ENCODE measurements at places on chromosomes 7 and 10.

DNA sequence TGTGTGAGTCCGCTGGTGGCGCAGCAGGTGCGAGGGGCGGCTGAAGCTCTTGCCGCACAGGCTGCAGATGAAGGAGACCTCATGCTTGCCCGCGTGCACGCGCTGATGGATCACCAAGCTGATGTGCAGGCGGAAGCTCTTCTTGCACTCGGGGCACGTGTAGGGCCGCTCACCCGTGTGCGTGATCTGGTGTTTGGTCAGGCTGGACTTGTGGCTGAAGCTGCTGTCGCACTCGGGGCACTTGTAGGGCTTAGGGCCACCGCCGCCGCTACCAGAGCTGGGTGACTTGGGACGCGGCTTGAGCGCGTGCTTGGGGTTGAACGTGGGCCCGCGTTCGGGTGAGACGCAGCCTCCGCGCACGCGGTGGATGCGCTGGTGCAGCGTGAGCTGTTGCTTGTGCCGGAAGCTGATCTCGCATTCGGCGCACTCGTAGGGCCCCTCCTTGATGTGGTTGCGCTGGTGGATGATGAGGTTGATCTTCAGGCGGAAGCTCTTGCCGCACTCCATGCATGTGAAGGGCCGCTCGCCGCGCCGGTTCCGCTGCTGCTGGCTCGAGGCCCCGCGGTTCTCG is 28.7 kb downstream of the ZNF777 start:
- no peak for DNase-seq

GRCh38 chr10:12513775-12514673 is 164.7 kb downstream of the CAMK1D start:
- DNase-seq, result peak; percentile 44

DNA sequence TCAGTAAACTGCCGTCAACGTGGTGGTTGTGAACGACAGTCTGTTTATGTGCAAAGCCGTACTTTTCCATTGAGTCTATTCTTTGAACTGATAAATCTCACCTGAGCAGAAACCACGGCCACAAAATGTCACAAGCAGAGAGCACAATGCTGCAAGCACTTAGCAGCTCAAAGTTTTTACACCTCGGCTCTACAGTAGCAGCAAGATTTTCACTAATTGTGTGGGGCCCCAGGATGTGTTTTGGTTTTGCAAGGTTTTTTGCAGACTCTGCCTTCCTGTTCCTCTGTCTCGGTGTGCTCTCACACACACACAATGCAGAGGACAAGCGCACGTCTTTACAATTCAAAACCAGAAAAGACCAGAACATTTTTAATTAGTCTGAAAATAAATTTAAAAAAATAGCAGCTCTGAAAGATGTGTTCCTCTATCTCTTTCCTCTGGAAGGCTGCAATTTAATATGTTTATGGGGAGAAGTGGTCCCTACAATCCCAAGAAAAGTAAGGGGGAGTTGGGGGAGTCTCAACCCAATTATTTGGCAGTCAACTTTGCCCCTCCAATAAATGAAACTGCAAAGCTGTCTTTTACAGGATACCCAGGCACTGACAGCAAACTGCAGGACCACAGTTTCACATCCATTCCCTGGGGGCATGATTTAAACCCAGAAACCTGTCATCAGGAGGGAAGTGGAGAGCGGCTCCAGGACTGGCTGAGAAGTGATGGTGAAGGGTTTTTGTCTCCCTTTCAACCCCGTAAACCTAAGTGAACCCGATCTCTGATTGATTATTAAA is 73.8 kb upstream of the SFMBT2 start:
- DNase-seq, result no peak

GRCh38 chr10:73439055-73439454 is 5.7 kb upstream of the MSS51 start:
- DNase-seq, result no peak

DNA sequence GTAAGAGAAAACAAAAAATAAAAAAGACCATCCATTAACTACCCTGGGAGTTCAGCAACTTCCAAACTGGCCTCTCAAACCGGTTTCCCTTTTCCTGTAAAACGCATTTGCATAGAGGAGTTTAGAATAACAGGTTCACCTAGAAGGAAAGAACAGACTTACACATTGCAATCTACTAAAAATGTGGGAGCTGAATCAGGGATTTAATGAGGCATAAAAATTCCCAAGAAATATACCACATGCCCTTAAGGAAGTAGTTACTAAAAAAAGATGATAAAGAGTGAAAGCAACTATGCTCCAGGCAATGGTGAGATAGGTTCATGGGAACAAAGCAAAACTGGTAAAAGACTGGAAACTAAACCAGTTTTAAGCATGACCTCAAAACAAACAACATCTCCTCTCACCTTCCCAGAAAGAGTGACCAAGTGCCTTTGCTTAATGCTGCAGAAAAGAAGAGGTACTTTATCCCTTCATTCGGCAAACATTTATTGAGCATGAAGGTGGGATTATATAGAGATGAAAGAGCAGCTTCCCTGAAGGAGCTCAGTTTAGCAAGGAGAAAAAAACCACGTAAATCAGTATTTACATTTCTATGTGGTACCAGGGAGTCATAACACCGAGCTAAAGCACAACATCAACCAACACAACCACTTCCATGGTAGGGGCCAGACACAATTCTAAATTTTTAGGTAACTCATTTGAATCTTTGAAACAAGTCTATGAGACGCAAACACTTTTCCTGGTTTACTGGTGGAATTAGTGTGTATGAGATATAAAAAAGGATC is 152.8 kb downstream of the SGMS1 start:
- no peak for DNase-seq

DNA sequence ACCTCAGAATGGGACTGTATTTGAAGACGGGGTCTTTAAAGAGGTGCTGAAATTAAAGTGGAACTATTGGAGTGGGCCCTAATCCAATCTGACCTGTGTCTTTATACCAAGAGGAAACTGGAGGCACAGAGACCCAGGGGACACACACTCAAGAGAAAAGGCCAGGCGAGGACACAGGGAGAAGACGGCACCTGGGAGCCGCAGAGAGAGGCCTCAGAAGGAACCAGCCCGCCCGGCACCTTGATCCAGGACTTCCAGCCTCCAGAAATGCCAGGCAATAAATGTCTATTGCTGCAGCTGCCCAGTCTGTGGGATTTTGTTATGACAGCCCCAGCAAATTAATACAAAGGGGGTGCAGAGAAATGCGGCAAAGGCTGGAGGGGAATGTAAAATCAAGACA is 10.5 kb downstream of the CARD11 start:
- DNase-seq, result no peak

- no peak for DNase-seq
These were observed 72.1 kb downstream of the SEM1 start for GRCh38 chr7:96637522-96637921.

DNA sequence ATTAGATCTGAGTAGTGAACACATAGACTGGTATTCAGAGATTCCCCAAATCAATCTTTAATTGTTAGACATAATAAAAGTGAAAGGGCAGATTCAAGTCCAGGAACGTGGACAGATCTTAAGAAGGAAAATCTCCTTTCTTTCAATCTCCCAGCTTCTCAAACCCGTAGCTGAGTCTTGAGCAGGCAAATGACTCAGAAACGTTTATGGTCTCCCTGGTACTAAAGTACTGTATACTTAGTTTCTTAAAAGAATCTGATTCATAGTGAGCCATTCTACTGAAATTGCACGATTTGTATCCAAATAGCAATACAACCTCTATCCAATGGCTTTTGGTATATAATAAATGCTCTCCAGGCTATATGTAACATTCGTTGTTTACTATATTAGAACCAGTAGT is 140.4 kb upstream of the RHEB start:
- no peak for DNase-seq

GRCh38 chr7:40583667-40584444 is 449.1 kb downstream of the SUGCT start:
- DNase-seq, result no peak

- no peak for DNase-seq
These were observed 643 bp downstream of the KAT6B start for GRCh38 chr10:74827045-74827441.

DNA sequence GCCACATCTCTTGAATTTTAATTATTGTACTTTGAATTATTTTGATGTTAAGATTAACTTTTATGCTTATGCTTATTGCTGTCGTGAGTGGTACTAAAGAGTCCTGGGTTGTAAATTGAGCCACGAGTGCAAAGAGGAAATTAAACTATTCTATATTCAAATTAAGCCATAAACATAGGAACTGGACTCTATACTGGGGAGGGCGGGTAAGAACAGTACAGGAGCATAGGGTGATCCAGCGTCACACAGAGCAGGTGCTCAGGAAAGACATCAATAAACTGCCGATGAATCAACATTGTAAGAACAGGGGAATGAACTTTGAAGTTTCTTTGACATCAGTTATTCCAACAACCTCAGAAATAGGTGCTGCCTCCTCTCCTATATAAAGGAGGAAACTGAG is 219.6 kb downstream of the CACNB2 start:
- DNase-seq, result no peak

GRCh38 chr7:93944673-93945072 is 23.1 kb downstream of the GNG11 start:
- DNase-seq, result no peak

GRCh38 chr7:8115547-8116402 is 146.2 kb downstream of the ICA1 start:
- DNase-seq, result no peak

- no peak for DNase-seq
These were observed 147.5 kb downstream of the DOCK4 start for GRCh38 chr7:112058686-112059085.

DNA sequence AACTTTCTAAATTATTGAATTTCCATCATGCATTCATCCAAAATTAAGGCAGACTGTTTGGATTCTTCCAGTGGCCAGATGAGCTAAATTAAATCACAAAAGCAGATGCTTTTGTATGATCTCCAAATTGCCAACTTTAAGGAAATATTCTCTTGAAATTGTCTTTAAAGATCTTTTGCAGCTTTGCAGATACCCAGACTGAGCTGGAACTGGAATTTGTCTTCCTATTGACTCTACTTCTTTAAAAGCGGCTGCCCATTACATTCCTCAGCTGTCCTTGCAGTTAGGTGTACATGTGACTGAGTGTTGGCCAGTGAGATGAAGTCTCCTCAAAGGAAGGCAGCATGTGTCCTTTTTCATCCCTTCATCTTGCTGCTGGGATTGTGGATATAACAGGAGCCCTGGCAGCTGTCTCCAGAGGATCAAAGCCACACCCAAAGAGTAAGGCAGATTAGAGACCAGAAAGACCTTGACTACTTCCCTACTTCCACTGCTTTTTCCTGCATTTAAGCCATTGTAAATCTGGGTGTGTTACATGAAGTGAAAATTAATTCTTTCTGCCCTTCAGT is 8.2 kb upstream of the CFAP69 start:
- no peak for DNase-seq

DNA sequence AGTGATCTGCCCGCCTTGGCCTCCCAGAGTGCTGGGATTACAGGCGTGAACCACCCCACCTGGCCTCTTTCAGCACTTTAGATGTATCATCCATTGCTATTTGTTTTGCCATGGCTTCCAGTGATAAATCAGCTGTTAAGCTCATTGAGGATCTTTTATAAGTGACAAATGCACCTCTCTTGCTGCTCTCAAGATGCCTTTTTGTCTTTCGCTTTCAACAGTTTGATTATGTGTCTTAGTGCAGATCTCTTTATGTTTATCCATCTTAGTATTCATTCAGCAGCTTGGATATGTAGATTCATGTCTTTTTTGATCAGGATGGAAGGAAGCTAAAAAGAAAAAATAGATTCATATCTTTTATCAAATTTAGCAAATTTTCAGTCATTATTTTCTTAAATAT is 105.6 kb downstream of the MAPK8 start:
- no peak for DNase-seq

DNA sequence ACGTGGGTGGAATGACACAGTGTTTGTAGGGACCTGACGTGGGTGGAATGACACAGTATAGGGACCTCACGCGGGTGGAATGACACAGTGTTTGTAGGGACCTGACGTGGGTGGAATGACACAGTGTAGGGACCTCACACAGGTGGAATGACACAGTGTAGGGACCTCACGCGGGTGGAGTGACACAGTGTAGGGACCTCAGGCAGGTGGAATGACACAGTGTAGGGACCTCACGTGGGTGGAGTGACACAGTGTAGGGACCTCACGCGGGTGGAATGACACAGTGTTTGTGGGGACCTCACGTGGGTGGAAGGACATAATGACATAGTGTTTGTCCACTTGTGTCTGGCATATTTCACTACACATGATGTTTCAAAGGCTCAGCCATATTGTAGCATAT is 19.3 kb downstream of the PPP2R2D start:
- DNase-seq, result no peak

- DNase-seq, result no peak
These were observed 971 bp downstream of the AEBP1 start for GRCh38 chr7:44104860-44105771.

DNA sequence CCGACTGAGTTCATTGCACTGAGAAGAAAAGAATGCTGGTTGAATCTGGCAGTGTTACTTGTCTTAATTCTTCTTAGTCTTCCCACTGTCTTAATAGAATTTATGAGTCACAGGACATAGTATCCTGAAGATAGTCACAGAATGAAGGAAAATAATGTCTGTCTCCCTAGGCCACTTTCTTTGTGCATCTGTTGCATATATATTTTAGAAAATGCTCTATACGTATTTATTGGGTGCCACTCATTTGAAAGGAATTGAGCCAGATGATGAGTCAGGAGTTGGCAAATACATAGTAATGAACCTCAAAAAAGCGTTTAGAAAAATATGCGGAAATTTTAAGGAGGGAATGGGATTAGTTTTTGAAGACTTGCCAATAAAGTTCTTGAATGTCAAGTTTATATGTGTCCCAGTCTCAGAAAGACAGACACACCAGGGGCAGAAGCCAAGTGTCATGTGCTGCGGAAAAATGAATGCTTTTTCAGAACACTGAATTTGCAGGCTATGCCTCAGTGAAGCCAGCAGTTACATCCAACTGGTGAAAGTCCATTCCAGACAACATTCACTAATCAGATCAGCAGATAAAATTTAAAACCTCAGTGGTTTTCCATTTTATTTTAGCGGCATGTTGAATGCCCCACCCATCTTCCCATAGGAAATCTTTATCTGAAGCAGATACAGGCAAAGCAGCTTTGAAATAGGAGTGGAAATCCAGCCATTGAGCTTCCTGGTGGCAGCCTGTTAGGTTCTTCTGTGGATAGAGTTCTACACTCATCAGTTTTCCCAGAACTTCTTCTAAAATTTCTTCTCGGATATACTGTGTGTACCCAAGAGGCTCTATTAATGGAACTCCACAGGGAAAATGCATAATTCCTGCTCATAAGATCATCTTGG is 308.4 kb downstream of the BICC1 start:
- no peak for DNase-seq

GRCh38 chr10:111354859-111355258 is 278.0 kb downstream of the ADRA2A start:
- no peak for DNase-seq

- DNase-seq, result no peak
These were observed 27.9 kb downstream of the KAZALD1 start for GRCh38 chr10:101089520-101090299.

DNA sequence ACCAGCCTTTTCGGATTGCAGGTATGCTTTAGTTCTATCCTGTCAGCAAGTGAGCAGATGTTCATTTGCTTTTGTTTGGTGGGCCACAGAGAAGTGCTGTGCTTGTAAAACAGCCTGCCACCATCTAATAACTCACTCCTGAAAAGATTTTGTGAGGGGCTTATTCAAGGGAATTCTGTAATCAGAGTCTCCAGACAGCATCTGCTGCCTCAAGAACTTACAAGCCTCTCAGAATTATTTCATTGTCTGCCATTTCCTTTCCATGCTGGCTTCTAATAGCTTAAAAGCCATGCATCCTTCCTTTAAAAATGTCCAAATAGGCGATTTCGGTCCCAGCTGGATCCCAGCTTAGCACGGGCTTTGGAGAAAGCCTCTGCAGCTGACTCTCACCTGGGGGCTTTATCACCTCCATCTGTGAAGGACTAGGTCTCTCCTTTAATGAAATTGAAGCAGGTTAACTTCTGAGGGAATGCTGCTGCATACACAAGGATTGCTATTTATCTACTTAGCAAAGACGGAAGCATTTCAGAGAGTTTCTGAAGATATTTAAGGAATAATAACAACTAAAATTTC is 48.0 kb downstream of the MALRD1 start:
- DNase-seq, result no peak

All from NCI-H2081 treated with DMSO at 0.1 percent for 48 hours (cell line).